SK-N-MC (cell line): ENCODE measurements at places on chromosomes 4 and X.
A peak's percentile ranks its signal among the peaks of the same experiment; 100 is the strongest.

DNA sequence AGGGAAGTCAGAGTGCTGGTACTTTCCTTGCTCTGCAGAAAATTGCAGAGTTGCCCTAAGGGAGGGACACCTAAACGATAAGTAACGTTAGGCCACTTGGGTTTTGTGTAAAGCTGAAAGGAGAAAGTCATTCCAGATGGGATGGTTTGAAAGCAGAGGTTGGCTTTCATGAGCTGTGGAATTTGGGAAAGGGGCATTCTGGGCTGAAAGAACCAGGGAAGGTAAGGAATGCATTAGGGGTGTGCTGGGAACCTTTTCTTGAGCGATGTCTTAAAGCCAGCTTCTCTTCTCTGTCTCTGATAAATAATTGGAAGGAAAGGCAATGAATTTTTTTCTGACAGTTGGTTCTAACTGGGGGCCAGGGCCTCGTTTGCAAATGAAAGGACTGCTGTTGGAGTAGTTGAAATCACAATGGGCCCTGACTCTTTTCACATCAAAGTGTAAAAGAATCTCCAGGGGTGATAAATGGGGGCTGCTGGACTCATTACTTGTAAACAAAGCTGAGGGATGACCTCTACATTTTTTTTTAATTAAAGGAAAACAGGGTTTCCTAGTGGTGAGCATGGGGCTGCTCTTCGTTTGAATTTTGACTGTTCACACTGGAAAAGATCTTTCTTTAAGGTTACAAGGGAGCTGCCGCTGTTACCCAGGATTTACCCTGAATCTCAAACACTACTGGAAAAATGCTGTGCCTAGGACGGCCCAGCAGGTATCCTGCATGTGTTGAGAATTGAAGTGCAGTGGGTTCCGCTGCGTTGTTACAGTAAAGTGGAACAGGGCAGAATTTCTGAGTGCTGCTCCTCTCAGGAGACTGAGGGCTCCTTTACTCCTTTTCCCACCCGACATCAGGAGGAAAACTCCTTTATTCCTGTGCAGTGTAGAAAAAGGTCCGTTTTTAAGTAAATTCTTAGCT, 25.0 kb downstream of the AFF1 start:
- DNase-seq = no peak

GRCh38 chrX:49838374-49838773, 9.3 kb downstream of the PAGE4 start:
- no peak for DNase-seq

- DNase-seq = peak; percentile 22
Observed at GRCh38 chrX:154490414-154491083, at the start of gene SLC10A3. SLC10A3 (minus strand) TSS chrX:154490629; CDS start chrX:154488940, 1,689 bp downstream.

GRCh38 chr4:74315376-74315775, 7.1 kb downstream of the EPGN start:
- DNase-seq = no peak

DNA sequence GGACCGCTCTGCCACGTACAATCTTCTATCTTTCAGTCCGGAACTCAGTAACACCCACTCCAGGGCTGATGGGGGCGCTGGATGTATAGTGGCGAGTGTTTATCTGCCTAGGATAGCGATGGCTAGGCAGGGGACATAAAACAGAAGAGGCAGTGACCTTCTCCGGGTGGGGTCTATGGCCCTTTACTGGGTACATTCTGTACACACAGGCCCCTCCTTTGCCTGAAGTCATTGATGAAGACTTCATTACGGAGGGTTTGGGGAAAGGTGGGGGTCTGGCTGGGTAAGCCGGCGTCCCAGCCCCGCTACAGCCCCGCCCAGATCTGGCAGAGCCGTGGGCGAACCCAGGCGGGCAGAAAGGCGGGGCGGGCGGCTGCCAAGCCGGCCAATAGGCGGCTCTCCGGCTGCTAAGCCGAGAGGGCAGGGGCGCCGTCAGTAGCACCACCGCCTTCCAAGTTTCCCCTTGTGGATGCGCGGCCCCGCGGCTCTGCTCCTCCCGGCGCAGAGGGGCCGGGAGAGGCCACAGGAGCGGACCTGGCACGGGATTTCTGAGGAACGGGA, at the start of gene CHST7:
Gene CHST7, plus strand, starts transcription at position 435 of the 561 bp plus-strand sequence. CDS start 167 bp downstream, outside the sequence.
- DNase-seq = no peak

- no peak for DNase-seq
Observed at GRCh38 chr4:72553540-72554337, 15.3 kb downstream of the ADAMTS3 start.

GRCh38 chr4:182553653-182554052, 310.5 kb downstream of the TENM3 start:
- DNase-seq = no peak

- DNase-seq = no peak
Observed at GRCh38 chr4:139256349-139256748, 23.7 kb downstream of the MGARP start.

DNA sequence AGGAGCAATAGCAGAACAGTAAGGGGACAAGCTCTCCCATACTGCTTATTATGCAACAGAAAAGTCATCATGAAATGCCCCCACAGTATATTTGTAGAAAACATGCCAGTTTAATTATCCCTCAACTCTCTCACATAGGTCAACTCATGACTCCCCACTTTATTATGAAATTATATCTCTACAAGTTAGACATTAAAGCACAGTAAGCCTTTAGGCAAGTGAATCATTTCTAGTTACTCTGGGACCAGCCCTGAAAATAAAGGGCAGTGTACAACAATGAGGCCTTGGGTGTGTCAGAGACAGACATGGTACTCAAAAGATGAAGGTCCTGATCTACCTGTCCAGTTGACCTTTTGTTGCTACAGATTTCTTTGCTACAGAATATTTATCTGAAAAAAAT, 191.9 kb downstream of the FBXW7 start:
- no peak for DNase-seq

GRCh38 chrX:29071525-29072320, 484.5 kb downstream of the IL1RAPL1 start:
- DNase-seq = no peak

DNA sequence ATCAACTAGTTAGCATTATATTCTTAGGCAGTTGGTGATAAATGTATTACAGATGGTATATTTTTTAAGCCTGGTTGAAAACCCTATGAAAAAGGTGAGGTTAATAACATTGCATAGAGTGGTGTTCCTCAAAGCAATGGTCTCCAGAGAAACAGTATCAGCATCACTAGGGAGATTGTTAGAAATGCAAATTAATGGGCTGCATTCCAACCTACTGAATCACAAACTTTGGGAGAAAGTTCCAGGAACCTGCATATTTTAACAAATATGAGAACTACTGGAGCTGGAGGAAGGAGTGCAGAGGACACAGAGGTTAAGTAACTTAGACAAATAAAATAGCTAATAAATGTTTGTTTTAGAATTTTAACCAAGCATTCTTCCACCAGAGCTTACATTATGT, 166.9 kb upstream of the PCDH10 start:
- DNase-seq = no peak

DNA sequence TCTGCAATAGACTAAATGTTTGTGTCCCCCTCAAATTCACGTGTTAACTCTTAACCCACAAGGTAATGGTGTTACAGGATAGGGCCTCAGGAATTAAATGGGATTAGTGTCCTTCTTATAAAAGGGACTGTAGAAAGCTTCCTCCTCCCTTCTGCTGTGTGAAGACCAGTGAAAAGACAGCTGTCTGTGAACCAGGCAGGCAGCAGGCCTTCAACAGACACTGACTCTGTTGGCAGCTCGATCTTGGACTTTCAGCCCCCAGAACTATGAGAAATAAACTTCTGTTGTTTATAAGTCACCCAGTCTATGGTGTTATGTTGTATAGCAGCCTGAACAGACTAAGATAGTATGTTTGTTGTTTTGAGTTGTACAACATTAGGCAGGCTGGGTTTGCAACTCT, 208.1 kb downstream of the GBA3 start:
- no peak for DNase-seq

DNA sequence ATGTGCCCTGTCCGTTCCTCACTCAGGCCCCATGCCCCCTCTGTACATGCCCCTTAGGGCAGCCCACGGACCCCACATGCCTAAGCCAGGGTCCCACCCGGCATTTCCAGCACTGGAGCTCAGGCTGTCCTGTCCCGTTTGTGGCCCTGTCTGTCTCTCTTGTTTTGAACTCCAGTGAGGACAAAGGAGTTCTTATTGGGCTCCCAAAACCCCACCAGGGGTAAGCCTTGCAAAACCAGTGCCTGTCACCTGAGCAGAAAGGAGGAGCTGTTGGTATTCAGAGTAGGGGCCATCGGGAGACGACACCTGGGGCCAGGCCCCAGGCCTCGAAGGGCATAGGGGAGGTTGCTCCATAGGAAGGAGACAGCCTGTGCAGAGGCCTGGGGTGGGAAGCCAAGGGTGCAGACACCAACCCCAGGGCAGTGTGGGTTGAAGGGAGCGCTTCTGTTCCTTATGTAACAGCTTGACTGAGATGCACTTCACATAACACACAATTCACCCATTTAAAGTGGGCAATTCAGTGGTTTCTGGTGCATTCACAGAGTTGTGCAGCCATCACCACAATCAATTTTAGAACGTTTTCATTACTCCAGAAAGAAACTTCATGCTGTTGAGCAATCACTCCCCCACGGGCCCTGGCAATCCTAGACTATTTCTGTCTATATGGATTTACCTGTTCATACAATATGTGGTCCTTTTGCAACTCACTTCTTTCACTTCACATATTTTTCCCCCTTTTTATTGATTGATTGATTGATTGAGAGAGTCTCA, 31.7 kb downstream of the MAN2B2 start:
- DNase-seq = no peak

DNA sequence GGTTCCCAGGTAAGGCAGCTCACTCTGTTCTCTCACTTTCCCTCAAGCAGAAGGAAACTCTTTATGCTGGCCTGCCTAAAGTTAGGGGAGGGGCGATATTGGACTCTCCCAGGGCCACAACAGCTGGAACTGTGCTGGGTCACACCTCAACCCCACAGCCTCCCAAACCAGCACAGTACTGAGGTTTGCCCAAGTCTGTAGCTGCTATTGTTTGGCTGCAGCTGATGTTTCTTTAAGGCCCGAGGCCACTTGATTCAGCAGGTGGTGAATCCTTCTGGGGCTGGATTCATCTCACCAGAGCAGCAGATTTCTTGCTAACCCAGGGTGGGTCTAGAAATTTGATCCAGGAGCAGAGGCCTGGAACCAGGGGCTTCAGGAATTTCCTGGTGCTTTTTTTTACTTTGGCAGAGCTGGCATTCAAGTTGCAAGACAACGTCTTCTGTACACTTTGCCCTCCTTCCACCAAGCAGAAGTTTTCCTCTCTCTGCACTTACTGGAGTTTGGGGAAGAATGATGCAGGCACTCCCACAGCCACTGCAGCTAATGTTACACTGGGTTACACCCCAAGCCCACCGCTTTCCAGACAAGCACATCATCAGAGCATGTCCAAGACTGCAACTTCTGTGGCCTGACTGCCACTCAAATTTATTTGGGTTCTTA, 544.7 kb upstream of the NDST4 start:
- DNase-seq = no peak

GRCh38 chr4:71630803-71631202, 153.1 kb downstream of the GC start:
- no peak for DNase-seq

GRCh38 chrX:99603091-99603814, 806.8 kb downstream of the PCDH19 start:
- DNase-seq = no peak

- no peak for DNase-seq
Observed at GRCh38 chr4:164467493-164467892, 286.4 kb upstream of the SMIM31 start.

DNA sequence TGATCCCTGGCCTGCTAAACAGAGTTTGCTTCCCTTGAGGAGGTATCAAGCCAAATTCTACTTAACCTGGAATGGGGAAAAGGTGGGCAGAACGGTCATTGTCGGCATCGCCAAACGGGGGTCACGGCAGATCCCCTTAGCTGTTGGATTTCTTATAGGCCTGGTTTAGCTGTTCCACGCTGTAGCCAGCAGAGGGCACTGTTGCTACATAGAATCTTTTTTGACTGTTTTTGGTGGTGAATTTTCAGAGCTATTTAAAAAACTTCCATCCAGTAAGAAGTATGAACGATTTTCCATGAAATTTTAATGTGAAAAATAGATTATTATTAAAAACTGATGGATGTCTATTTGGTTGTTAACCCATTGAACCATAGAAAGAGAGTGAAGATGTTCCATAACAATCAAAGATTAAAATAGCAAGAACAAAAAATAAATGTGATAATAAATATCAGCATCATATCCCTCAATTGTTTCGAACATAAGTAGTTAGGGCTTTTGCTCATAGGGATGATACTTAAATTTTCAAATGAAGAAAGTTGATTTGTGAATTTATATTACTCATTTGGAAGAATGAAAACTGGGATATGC, 56.6 kb downstream of the LINC00632 start:
- DNase-seq = peak; percentile 28

GRCh38 chr4:54924891-54925290, 200.5 kb downstream of the KDR start:
- no peak for DNase-seq

GRCh38 chr4:138697851-138698250, 317.7 kb upstream of the NOCT start:
- no peak for DNase-seq

- no peak for DNase-seq
Observed at GRCh38 chrX:100928660-100929613, at the start of gene XKRX. XKRX (minus strand) TSS chrX:100928917; CDS start chrX:100928304, 613 bp downstream.

DNA sequence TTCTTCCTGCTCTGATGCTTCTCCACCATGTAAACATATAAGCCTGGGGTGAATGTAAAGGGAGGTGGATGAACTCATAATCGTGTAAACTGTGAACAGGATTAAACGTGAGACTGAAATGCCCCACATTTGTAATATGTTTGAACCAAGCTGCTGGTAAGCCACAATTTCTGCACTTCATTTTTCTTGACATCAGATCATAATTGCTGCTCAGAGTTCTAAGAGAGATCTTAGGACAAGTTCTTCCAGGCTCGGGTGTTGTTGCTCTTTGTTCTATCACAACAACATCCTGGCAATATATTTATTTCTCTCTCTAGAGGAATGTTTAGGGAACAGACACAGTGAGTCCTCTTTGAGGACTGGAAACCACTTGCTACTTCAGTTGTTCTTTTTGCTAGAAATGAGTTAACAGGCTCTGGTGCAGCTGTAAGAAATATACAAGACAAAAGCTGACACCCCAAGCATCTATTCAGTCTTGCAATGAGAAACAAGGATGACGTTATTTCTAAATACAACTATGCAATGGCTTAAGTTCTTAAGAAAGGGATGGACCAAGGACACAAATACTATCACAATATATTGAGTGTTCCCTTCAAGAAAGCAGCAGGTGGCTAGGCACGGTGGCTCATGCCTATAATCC, 59.6 kb downstream of the LNX1 start:
- no peak for DNase-seq

- no peak for DNase-seq
Observed at GRCh38 chrX:24426340-24426913, 38.7 kb upstream of the PDK3 start.

DNA sequence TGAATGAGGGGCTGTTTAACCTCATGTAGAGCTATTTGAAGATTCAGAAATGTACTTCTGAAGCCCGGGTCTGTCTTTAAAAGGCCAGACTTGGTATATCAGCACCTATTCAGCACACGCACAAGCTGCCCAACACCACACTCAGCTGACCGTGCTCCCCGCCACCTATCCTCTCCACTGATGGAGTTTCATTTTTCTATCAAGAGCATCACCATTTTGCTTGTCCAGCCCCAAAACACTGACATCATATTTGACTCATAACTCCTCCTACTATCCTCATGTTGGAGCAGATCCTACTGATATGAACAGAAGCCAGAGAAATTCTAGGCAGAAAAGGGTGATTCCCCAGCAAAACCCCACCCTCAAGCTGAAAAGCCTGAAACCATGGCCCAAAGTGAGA, 100.3 kb downstream of the SORBS2 start:
- DNase-seq = no peak
